Inflammatory macrophage (primary cell): ENCODE measurements at places on chromosomes 2 and 18.
A peak's percentile ranks its signal among the peaks of the same experiment; 100 is the strongest.

- DNase-seq = peak; percentile 76
Observed at GRCh38 chr18:2905854-2906703, 59.3 kb downstream of the EMILIN2 start.

GRCh38 chr2:46913471-46914381 is 1.9 kb downstream of the MCFD2 start:
- DNase-seq = no peak

- DNase-seq = no peak
Observed at GRCh38 chr2:23350041-23350791, 34.8 kb upstream of the KLHL29 start.

GRCh38 chr2:22486343-22486742 is 898.6 kb upstream of the KLHL29 start:
- DNase-seq = no peak

- no peak for DNase-seq
Observed at GRCh38 chr2:95391641-95392310, 10.7 kb upstream of the FAHD2A start.

GRCh38 chr2:173056705-173057364 is 18.8 kb upstream of the MAP3K20 start:
- peak; percentile 77 for DNase-seq

GRCh38 chr2:241666627-241667400 is 19.8 kb downstream of the DTYMK start:
- no peak for DNase-seq

DNA sequence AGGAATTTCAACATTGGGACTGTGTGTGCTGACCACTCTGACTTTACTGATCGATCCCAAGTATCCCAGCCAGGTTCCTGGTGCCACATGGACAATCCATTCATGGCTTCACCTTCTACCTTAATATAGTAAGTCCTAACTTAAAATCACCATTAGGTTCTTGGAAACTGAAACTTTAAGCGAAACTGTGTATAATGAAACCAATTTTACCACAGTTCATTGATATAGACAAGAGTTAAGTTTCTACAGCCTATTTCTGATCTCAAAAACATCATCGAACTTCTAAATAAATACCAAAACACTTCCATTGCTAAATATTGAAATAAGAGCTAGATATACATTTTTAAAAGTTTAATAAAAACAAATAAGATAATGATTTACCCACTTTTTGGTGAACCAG is 4.4 kb upstream of the EXOC6B start:
- DNase-seq = no peak

DNA sequence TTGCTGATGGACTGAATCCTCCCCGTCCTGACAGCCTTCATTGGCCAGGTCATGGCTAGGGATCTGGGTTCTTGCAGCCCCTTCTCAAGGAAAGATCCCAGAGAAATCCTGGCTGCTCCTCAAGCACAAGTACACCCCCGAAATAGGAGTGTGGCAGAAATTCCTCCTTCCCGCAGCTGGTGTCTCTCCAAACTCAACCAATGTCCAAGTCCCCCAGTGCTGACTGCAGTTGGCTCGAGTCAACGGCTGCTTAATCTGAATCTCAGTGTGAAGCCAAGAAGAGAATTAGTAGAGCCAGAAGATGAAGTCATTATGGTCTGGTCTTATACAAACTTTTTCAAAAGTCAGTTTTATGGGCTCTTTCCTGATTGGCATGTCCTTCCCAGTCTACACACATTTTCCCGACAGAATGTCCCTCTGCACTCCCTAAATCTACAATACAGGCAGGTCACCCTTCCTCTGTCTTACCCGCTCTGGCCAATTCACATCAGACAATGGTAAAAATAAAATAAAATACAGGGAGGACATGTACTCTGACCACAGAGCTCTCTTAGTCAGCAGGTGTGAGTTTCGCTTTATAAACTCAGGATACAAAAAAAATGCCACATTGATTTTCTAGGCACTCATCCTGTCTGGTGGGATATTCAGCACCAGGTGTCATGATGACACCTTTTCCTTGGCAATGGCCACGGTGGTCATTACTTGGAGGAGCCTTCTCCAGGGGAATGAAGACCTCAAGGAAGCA is 76.9 kb upstream of the PAPOLG start:
- no peak for DNase-seq

DNA sequence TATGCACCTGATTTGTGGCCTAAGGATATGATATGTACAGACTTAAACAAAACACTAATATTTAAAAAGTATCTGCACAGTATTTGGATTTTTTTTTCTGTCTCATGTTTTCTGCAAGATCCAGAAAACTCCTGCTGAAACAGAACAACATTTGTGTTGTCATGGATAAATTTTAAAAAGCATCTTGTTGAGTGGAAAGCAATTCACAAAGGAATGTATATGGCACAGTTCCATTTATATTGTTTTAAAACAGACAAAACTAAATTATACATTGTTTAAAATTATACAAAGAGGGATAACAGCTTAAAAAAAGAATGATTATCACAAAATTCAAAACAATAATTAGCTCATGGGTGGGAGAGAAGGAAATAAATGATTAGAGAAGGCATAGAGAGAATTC is 193.5 kb downstream of the PPP1R1C start:
- DNase-seq = no peak

- DNase-seq = no peak
Observed at GRCh38 chr2:215521031-215521430, 85.2 kb upstream of the FN1 start.

- DNase-seq = peak; percentile 43
Observed at GRCh38 chr18:13353084-13353823, 134.7 kb downstream of the LDLRAD4 start.

- no peak for DNase-seq
Observed at GRCh38 chr2:25219621-25220020, 51.2 kb upstream of the POMC start.

GRCh38 chr2:127651971-127652550 is 6.1 kb downstream of the GPR17 start:
- no peak for DNase-seq

DNA sequence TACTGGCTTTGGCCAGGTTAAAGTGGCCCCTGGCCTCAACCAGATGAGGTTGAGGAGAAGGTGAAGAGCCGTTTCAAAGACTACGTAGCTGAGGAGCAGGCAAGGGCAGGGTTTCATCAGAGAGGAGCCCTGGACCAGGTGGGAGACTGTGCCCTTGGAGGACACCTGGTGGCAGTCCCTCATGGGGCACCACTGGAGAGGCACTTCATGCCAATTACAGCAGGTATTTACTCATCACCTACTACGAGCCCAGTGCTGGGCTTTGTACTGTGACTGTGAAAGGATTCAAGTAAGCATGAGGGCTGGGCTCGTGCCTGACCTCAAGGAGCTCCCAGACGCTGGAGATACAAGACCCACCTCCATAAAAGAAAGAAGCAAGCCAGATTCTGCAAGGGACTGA is 37.6 kb downstream of the SMAD7 start:
- DNase-seq = no peak

- no peak for DNase-seq
Observed at GRCh38 chr2:108554528-108554927, 20.3 kb downstream of the LIMS1 start.

DNA sequence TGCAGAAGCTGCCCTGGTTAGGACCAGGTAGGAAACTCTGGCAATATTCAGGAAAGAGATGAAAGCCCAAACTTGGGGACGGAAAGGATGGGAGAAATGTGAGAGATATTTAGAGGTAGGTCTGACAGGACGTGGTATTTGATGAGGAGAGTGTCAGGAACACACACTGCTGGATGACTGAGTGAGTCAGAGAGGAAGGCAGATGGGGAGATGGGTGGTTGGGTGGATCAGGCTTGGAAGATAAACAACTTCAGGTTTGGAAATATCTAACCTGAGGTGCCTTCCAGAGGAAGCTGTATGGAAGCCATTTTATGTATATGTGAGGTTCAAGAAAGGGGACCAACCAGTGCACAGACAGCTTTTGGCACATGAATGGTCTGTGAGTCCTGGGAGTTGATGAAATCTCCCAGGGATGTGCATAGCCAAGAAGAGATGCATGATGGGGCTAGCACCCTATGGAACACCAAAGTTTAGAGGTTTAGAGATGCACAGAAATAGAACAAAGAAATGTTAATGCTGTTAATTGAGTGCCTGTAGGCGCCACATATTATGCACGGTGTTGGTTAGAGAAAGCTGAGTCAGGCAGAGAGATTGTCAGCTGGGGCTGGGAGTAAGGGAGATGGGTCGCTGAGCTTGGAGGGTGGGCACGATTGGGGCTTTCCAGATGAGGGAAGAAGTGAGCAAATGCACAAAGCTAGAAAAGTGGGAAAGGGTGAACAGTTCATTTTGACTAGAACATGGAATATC is 101.0 kb downstream of the VIT start:
- DNase-seq = no peak

- DNase-seq = no peak
Observed at GRCh38 chr2:102230410-102230909, 43.6 kb downstream of the IL1RL2 start.

GRCh38 chr2:30408961-30409387 is 38.1 kb upstream of the LCLAT1 start:
- DNase-seq = no peak

- no peak for DNase-seq
Observed at GRCh38 chr2:231336700-231337099, 58.8 kb upstream of the B3GNT7 start.

GRCh38 chr2:169839954-169840746 is 12.9 kb downstream of the UBR3 start:
- DNase-seq = no peak

GRCh38 chr2:161961061-161961460 is 113.0 kb downstream of the DPP4 start:
- peak; percentile 86 for DNase-seq

GRCh38 chr2:172404824-172405223 is 22.6 kb upstream of the ITGA6 start:
- DNase-seq = no peak

GRCh38 chr2:158391876-158392275 is 64.7 kb downstream of the CCDC148 start:
- DNase-seq = no peak

GRCh38 chr2:148971547-148971946 is 67.0 kb upstream of the LYPD6B start:
- DNase-seq = no peak

- no peak for DNase-seq
Observed at GRCh38 chr2:32200814-32201213, 35.1 kb downstream of the SLC30A6 start.

DNA sequence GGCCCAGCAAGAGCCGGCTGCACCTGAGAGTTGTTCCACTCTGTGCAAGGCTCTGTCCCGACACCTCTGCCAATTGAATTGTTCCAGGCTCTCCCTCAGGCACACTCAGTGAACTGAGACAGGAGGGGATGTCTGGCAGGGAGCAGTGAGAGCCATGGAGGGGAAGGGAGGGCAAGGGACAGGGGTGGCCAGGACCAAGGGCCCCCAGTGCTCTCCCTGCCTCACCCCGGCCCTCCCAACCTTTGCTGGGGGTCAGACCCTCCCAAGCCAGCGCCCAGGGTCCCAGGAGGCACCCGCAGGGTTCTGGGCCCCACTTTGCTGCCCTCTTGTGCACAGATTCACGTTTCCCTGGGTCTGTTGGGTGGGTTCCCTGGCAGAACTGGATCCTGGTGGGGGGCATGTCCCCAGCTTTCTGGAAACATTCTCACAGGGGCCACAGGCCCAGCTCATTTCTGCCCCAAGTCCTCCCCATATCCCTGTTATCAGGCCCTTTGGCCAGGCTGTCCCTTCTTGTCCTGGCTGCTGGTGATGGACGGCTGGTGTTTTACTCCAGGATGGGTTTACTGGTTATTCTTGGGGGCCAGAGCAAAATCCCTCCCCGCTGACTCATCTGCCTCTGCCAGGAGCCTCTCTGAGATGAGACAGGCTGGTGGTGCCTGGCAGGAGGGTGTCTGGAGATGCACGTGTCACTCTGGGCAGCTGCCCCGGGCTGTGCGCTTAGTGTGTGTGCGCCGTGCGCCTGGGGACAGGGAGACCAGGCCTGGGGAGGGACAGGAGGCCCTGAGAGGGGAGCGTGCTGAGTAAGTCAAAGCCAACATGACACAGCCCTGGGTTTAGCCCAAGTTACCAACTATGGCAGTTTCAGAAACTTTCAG is 136.5 kb upstream of the CTDP1 start:
- DNase-seq = no peak

- DNase-seq = no peak
Observed at GRCh38 chr18:45295388-45295787, 319.9 kb upstream of the SLC14A2 start.

DNA sequence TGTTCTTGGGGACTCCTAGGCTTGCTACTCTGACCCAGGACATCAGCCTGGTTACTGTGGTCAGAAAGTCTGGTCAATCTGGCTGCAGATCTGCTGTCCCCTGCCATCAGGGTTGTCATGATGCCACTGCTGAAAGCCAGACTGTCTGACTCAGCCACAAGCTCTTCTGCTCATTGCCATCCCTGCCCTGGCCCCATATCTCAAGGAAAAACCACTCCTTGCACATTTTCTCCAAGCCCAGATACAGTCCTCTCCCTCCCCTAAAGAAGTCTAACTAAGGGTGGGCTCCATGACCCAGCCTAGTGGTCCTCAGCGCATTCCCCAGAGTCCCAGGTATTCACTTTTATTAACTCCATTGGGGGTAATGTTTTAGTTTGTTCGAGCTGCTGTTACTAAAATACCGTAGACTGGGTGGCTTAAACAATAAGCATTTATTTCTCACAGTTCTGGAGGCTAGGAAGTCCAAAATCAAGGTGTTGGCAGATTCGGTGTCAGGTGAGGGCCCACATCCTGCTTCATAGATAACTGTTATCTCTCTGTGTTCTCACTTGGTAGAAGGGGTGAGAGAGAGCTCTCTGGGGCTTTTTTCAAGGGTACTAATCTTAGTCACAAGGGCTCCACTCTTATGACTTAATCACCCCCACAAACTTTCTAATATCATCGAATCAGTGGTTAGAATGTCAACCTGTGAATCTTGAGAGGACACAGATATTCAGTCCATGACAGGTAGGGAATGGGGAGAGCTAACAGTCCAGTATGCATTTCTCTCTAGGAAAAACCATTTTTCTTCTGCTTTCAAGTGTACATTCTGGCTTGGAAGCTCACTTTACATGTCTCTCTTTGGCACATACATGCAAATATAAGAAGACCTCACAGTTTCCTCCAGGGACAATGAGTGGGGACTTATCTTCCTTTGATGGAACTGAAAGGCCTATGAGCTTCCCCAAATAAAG is 94.8 kb upstream of the CXCR4 start:
- DNase-seq = no peak

GRCh38 chr18:13625355-13625754 is 101.0 kb downstream of the FAM210A start:
- DNase-seq = no peak

GRCh38 chr2:164960159-164960558 is 4.8 kb upstream of the SLC38A11 start:
- DNase-seq = no peak

- no peak for DNase-seq
Observed at GRCh38 chr2:150689590-150689989, 202.1 kb upstream of the RND3 start.

DNA sequence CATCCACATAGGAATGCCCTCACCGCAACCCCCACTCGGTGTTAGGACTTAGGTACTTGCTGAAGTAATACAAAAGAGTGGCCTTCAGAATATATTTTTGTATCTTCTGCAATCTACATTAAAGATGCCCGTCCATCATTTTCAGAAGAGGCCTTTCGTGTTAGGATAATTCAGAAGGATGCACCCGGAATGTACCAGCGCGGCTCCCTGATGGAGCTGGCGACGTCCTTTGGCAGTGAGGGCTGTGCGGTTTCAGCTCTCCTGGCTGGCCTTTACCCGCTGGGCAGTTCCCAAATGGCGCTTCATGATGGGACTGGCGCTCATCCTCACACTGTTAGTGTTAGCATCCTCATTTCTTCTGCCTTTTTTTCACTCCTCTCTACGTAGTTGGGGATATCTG is 15.3 kb downstream of the TWIST2 start:
- DNase-seq = no peak

GRCh38 chr2:44705876-44706480 is 235.5 kb upstream of the SIX3 start:
- peak; percentile 24 for DNase-seq
